ENCODE measurements at places on chromosomes 4 and X.

- DNase-seq: no peak
Measured at GRCh38 chr4:188295899-188296298, 156.7 kb downstream of the TRIML1 start.

GRCh38 chrX:103063191-103063845 is 653 bp downstream of the BEX1 start:
- peak; percentile 61 for DNase-seq

- no peak for DNase-seq
Measured at GRCh38 chrX:2577844-2578466, 77.2 kb upstream of the DHRSX start.

DNA sequence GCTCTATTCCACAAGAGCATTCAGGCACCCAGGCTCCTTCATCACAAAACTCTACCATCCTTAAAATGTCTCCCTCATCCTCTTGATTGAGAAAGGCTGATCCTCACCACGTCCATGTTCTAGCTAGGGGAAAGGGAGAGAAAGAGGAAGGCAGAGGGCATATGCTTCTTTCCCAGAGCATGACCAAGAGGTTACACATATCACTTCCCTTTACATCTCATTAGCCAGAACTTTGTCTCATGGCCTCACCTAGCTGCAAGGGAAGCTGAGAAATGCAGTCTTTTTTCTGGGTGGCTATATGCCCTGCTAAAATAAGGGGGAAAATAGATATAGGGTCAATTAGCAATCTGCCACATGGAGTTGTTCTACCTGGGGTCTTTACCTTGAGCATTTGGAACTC is 42.7 kb downstream of the LONRF3 start:
- no peak for DNase-seq

DNA sequence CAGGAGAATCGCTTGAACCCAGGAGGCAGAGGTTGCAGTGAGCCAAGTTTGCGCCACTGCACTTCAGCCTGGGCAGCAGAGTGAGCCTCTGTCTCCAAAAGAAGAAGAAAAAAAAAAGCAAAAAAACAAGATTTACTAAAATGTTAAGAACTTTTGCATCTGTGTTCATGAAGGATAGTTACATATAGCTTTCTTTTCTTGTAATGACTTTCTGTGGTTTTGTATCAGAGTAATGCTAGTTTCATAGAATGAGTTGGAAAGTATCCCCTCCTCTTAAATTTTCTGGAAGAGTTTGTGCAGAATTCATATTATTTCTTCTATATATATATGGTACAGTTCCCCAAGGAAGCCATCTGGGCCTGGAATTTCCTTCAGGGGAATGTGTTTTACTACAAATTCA is 17.0 kb upstream of the GRIPAP1 start:
- no peak for DNase-seq

GRCh38 chr4:89797117-89797516 is 39.8 kb downstream of the SNCA start:
- no peak for DNase-seq

DNA sequence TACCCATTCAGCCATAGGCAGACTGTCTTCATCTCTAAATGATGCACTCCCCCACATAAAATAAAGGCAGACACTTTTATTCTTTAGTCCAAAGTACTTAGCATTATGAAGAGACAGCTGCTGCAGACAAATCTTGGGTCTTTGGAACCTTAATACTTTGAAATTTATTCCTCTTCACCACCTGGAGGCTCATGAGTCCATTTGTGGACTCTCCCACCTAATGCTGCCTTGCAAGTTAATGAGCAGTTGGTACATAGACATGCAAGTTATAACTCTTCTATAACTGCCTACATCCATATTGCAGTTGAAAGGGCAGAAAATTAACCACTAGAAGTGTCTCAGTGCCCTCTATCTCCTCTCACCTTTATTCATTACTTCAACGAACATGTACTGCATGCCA is 118.6 kb upstream of the CPEB2 start:
- DNase-seq: no peak

DNA sequence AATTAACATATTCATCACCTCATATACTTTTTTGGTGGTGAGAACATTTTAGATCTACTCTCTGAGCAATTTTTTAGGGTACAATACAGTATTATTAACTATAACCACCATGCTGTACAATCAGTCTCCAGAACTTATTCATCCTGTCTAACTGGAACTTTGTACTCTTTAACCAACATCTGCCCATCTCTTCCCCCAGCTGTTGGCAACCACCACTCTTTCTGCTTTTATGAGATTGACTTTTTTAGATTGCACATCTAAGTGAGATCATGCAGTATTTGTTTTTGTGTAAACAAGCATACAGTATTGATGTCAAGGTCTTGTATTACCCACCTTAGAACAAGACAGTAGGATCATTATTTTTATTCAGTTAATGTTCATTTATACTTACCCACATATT is 516.8 kb downstream of the RPA4 start:
- DNase-seq: no peak

GRCh38 chr4:24116107-24116506 is 226.3 kb upstream of the PPARGC1A start:
- DNase-seq: no peak

DNA sequence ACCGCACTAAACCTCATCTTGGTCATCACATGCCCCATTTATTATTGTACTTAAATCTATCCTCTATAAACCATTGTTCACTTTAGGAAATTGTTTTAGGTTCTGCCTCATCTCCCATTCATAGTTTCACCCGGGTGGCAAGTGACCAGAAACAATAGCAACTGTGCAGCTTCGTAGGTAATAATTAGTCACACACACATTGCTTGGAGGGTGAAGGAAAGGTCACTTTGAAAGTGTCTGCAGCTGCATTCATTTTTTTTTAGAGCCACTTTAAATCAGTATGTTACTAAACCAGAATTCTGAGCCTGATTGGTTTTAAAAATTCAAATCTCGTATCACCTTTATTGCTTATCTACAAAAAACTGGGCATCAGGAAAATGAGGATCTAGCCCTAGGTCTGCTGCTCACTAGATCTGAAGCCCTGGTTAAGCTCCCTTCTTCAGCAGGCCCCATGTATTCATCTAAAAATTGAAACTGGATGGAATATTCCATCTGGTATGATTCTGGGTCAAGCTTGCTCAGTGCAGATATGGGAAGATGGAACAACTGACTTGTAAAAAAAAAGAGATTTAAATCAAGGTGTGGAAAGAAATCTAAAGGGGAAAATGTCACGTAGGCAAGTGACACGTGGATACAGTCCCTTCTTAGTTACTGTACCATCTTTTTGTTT is 62.4 kb downstream of the LIMCH1 start:
- DNase-seq: no peak

- DNase-seq: no peak
Measured at GRCh38 chr4:123093236-123093635, 170.8 kb upstream of the NUDT6 start.

GRCh38 chr4:14196131-14196530 is 568.6 kb upstream of the BOD1L1 start:
- DNase-seq: no peak

DNA sequence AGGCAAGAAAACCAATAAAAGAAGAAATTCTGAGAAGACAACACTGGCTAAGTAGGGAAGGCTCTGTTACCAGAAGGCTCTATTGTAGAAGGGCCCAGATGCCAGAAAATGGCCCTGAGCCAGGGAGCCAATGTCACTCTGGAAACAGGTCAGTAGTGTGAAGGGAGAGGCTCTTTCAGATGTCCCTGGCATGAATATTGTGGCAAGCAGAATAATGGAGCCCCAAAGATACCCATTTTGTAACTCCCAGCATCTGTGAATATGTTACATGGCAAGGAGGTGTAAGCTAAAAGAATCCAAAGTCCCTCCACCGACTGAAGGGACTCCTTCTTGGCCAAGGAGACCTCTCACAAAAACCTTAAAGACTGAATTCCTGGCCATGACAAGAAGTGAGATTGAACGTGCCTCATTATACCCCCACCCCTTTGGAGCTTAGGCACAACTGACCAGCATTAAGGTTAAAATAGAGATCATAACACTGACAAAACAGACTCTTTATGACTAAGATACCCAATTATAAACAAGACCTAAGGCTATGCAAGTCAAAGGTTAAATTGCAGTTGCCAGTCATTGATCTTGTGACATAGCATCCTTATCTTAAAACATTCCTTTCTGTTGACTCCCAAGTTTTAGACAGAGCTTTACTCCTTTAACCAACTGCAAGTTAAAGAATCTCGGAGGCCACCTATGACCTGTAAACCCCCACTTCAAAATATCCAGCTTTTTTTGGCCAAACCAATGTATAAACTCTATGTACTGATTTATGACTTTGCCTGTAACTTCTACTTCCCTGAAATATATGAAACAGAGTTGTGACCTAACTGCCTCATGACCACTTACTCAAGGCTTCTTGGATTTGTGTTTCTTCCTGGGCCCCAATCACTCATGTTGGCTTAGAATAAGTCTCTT is 42.2 kb upstream of the SMIM10 start:
- DNase-seq: no peak

DNA sequence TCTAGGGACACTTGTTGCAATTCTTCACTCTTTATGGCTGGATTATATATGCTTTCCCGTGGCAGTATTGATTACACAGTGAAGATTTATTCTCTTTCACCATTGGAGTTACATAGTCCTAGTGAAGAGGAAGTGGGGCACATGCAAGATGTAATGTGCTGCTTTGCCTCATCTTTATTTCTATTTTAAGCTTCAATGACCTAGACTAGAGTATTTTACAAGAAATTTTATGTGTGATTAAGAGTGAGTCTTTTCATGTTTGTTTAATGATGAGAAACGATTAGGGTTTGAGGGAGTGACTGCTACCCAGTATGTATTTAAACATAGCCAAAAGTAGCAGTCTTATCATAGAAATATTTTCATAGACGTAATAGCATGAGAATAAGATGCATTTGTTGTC is 30.8 kb downstream of the DIAPH2 start:
- no peak for DNase-seq

DNA sequence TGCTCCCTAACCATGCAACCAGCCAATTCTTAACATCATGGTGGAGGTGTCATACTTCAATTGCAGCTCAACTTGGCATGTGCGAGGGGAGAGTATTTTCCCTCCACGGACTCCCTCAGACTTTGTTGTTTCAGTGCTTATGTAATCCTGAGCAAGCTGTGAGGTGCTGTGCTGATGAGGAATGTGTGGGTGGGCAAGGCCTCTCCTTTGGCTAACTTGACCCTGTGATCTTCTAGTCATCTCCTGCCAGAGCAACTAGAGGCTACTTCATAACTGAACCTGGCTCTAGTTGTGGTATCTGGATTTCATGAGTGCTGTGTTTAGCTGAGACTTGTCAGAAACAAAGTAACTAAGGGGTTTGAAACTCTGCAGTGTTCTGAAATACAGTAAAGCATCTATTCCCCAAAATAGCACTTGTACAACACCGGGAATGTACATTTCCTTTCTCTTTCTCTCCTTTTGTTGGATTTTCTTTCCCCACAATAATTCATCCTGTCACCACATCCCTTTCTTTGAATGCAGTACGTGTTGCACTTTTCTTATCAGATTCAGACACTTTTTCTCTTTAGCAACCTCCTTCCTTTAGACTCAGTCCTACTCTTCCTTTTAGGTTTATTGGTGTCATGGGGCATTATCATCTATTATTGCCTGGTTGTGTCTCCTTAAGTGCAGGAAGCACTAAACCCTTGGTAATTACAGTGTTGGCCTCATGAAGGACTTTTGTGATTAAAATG is 415.2 kb upstream of the NR3C2 start:
- DNase-seq: no peak

DNA sequence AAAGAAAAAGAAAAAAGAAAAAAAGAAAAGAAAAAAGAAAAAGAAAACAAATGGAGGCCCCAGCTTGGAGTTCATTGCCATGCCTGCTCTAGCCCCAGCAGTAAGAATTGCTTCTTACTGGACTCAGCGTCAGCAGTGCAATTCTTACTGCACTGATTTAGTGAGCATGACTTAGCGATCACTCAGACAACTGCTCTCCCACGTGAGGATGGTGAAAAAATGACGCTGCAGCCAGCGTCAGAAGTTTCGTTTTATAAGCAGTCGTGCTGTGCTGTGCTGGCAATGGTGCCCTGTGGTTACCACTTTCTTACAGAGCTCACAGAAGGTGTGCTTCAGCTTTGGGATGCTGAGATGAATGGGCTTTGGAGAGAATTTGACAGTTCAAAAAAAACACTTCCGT is 68.3 kb upstream of the DDX3X start:
- no peak for DNase-seq

DNA sequence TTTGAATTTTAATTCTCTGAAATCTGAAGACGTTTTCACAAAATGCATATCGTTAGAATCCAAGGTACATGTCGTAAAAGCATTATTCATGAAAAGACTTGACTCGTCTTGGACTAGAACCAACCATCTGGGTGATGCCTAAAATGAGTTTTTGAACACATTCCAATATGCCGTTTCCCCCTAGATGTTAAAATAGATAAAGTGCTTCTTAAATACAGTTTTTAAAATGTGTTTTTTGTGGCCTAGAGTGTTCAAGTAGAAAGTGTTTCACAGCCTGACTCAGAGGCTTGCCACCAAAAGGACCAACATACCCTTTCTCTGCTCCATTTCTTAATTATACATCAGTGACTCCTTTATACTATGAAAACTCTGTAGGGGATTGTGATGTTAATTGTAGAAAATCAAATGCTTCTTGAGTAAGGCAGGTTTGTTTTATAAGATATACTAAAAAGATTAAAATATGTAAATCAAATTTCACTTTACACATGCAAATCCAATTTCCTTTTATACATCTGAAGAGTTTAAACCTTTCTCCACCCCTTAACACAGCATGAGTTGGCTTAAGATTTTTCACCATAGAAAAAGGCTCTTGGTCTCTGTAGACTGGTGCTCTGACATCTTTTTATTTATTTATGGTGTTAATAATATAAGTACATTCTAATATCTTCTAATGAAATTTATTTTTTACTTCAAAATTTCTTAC is 48.4 kb downstream of the PRKG2 start:
- DNase-seq: no peak

- DNase-seq: no peak
Measured at GRCh38 chrX:46580613-46581012, 7.0 kb downstream of the CHST7 start.

- DNase-seq: no peak
Measured at GRCh38 chr4:180923486-180923885, 1319.7 kb upstream of the TENM3 start.

- no peak for DNase-seq
Measured at GRCh38 chrX:72051589-72051988, 80.1 kb downstream of the RTL5 start.

DNA sequence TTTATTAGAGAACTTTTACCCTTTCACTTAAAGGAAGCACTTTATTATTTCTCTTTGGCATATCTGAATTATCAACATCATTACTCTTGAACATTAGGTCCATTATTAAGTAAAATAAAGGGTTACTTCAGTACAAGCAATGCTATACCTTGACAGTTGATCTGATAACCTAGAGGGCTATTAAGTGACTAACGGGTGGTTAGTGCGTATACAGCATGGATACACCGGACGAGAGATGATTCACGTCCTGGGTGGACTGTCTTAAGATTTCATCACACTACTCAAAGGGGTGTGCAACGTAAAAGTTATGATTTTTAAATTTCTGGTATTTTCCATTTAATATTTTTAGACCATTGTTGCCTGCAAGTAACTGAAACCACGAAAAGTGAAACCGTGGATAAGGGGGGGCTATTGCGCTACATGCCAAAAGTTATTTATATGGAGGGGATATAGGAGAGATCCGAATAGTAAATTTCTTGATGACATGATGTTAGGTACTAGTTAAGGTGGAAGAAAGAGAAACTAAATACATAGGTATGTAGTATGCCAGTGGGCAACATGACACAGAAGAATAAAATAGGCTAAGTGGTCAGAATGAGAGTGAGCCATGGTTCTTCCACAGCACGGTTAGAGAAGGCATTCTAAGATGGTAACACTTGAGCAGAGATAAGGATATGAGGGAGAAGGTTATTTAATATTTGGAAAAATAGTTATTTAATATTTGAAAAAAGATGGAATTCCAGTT is 230.8 kb upstream of the ANKRD50 start:
- DNase-seq: no peak

GRCh38 chr4:70559211-70559830 is 32.7 kb upstream of the AMBN start:
- peak; percentile 66 for DNase-seq

Data from D341Med (cell line).